ENCODE measurements at places on chromosomes 13 and 19.

DNA sequence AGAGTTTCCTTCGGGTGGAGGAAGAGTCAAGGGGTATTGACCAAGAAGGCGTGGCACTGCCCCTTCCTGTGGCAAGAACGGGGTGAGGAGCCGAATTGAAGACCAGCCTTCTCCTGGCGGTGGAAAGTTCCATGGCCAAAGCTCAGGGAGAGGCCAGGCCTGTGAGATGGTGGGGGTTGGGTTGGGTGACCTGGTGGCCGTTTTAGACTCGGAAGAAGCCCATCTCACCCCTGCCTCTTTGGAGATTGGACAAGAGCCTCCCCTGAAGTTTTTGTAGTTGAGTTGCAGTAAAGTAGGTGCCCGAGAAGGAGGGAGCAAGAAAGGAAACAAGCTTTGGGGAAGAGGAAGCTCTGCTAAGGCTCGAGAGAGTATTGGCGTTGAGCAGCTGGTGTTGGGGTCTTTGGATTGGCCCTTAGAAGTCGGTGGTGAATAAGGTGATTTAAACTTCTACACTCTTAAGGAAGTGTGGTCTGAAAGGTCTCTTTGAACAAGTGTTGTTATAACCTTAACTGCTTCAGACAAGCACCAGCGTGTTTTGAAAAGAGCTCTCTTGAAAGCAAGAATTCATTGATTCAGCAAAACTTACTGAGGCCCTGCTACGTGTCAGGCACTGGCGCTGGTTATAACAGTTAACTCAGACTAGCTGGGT, 964 bp downstream of the SPINT2 start:
- no peak for DNase-seq

GRCh38 chr13:111326981-111327642, 6.7 kb downstream of the TEX29 start:
- no peak for DNase-seq

DNA sequence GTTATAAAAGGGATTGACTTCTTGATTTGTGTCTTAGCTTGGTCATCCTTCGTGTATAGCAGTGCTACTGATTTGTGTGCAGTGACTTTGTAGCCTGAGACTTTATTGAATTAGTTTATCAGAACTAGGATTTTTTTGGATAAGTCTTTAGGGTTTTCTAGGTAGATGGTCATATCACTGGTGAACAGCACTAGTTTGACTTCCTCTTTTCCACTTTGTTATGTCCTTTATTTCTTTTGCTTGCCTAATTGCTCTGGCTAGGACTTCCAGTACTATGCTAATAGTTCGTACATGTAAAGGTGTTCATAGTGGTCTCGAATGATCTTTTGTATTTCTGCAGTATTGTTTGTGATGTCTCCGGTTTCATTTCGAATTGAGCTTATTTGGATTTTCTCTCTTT, 145.4 kb downstream of the DNAJC3 start:
- DNase-seq = no peak

GRCh38 chr13:60288569-60288968, 108.5 kb upstream of the TDRD3 start:
- DNase-seq = no peak

DNA sequence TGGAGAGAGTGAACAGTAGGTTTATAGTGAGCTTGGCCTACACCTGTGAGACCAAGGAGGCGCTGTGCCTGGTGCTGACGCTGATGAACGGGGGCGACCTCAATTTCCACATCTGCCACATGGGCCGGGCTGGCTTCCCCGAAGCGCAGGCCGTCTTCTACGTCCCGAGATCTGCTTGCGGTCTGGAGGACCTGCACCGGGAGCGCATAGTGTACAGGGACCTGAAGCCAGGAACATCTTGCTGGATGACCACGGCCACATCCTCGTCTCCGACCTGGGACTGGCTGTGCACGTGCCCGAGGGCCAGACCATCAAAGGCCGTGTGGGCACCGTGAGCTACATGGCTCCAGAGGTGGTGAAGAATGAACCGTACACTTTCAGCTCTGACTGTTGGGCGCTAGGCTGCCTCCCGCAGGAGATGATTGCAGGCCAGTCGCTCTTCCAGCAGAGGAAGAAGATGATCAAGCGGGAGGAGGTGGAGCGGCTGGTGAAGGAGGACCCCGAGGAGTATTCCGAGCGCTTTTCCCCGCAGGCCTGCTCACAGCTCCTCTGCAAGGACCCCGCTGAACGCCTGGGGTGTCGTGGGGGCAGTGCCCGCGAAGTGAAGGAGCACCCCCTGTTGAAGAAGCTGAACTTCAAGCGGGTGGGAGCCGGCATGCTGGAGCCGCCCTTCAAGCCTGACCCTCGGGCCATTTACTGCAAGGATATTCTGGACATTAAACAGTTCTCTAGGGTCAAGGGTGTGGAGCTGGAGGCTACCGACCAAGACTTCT, 139.0 kb downstream of the ZDHHC20 start:
- DNase-seq = no peak

DNA sequence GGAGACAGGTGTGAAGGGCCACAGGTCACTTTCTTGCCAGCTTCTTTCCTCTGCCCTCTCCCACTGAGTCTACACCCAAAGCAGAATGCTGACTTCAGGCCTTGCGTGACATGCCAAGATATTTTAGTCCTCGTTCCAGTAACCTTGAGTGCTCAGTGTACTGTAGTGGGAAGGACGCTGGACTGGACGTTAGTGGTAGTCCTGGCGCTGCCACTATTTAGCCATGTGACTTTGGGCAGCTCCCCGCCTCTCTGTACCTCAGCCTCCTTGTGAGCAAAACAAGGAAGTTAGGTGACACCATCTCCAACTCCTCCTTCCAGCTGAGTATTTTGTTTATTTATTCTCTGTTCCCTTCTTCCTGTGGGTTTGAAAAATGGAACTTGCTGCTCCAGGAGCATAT, 86.1 kb downstream of the FRY start:
- no peak for DNase-seq

DNA sequence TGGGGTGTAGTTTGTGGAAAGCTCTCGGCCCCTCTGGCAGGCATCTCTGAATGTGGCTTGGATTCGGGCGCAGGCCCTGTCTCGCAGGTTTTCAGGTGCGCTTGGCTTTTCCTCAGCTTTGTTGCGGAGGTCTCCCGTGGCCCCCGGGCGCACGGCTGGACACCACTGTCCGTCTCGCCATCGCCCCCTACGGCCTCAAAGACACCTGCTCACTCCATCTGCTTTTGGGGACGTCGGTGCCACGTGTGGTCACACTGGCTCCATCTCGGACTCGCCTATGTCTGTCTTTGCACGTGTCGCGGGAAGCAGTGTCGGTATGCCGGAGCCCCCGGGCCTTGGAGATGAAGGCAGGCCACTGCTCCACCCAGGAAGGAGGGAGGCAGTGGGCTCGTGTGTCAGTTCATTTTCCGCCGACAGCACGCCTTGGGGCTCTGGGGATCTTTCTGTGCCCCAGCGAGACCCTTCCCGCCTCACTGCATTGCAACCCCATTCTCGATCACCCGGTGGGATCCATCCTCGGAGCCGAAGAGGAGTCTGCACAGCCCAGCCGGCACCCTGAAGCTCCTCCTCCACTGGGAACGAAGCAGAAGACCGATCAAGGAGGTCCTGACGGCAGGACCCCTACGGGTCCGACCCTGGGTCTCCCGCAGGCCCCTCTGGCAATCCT, 42.1 kb downstream of the ZNF146 start:
- DNase-seq = no peak

DNA sequence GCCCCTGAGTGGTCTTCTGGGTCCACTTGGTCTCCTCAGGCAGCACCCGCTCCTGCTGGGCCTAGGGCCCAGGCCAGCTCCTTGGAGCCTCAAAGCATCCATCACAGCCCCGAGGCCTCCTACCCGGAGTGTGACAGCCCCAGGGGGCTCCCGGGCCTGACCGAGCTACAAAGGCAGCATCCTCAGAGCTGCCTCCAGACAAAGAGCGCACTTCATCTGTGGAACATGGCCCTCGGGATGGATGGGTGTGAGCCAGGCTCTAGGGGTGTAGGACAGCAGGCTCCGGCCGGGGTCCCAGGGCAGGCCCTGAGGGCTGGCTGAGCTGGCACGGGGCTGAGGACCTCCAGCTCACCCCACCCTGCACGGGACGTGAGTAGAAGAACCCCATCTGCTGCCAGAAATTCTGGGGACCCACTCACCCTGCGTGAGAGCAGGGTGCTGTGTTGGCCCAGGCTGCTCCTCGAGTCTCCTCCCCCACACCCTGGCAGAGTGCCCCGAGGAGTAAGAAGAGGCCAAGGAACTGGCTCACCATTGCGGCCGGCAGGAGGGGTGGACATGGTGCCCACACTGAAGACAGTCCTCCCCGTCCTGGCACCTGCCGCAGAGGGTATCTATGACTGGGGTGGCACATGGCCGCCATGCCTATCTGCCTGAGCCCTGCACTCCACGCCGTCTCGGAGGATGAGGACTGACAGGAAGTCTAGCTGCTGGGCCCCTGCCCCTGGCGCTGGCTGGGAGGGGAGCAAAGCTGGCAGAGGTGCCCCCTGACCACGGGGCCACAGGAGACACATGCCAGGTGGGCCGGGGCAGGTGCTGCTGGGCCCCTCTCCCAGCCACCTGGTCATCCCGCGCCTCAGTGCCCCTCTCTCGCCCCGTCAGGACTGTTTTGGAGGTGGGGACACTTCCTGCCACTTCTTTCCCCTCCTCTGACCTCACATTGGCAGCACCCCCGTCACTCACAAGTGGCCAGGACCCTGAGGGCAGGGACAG, 22.3 kb downstream of the CEBPG start:
- DNase-seq = no peak

DNA sequence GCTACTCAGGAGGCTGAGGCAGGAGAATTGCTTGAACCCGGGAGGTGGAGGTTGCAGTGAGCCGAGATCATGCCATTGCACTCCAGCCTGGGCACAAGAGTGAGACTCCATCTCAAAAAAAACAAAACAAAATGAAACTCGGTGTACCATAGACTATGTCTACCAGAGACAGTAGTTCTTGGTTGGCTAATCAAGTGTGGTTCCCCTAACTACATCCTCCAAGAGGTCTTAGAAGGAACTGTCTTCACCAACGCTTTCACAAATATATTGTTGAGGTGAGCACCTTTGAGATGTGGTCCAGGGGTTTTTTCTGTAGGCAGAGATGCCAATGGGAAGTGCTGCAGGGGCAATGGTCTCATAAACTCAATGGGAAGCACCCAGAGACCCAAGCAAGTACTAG, 48.0 kb downstream of the RFC3 start:
- DNase-seq = no peak

GRCh38 chr19:55255618-55256423, 3.0 kb downstream of the PPP6R1 start:
- no peak for DNase-seq

DNA sequence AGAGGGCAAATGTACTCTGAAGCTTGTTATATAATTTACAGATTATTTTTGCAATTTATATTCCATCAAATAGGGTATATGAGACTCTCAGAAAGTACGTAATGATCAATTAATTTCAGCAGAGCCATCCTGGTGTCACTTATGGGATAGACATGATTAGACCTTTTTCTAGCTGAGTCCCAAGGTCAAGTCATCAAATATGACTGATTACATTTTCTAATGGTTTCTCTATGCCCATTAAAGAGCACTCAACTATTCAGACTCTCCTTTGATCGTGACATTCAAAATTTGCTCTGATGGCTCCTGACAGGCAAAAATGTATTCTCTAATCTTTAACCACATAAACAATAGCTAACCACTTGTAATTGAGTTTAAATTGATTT, 469.2 kb downstream of the COG6 start:
- no peak for DNase-seq

DNA sequence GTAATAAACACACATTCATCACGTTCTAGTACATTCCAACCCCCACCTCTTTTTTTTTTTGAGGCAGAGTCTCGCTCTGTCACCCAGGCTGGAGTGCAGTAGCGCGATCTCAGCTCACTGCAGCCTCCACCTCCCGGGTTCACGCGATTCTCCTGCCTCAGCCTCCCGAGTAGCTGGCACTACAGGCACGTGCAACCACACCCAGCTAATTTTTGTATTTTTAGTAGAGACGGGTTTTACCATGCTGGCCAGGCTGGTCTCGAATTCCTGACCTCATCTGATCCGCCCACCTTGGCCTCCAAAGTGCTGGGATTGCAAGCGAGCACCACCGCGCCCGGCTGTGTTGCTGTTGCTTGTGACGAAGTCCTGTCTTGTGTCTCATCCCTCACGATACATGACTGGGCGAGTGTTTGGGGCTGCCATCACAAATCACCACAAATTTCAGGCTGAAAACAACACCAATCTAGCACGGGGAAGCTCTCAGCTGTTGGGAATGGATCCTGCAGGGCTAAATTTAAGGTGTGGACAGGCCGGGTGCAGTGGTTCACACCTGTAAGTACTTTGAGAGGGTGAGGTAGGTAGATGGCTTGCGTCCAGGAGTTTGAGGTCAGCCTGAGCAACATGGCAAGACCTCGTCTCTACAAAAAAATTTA, 15.7 kb downstream of the MOB3A start:
- no peak for DNase-seq

DNA sequence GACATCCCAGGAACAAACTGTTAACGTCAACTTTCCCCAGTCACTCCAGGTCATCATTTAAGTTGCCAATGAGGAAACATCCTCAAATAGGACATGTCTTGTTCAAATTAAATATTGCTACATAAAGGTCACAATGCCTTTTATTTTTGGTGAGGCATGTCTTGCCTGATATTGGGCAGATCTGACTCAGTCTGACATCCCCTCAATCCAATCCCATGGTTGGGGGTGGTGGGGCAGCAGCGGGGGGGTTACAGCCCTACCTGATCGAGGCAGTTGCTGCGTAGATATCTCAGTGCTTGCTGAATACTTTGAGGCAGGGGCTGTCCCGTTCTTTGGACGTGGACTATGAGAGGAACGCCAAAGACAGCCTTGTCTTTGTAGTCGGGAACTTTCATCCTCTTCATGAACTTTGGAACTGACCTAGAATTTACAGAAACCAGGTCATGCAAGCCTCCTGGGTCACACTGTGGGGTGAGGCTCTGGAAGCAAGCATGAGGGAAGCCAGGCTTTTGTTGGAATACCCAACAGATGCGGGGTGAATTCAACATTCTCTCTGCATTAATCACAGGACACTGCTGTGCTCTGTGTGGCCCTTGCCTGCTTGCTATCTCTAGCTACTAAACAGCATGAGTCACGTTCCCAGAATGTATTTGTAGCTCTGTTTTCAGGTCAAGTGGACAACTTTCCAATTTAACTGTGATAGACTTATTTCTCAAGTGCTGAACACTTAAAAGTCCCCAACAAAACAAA, 109.8 kb downstream of the KL start:
- DNase-seq = peak; percentile 93

GRCh38 chr19:5804516-5805461, at the start of gene NRTN:
TSS of gene NRTN (plus strand) at chr19:5805067. CDS start at chr19:5824166, 19,099 bp downstream.
- DNase-seq = no peak

GRCh38 chr19:47768604-47769003, 9.9 kb upstream of the SELENOW start:
- no peak for DNase-seq

DNA sequence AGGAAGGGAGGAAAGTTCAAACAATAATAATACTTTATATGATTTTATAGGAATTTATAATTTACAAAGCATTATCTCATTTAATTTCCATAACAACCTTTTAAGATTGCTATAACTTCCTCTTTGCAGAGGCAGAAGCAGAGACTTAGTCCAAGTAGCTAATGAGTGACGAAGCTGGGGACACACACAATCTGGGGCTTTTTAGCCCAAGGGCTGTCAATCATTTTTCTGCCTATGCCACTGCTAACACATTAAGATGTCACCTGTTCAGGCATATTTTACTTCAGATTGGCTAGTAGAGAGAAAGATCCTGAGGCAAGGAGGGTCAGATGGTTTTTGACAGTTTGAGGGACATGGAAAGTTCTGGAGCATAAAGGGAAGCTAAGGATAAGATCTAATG, 12.6 kb downstream of the SCEL start:
- no peak for DNase-seq

- no peak for DNase-seq
Observed at GRCh38 chr13:38496917-38497316, 147.3 kb downstream of the UFM1 start.

Data from vagina (tissue), 2 donors.